ENCODE measurements at places on chromosomes 2 and 18.

- no peak for DNase-seq
Measured at GRCh38 chr2:31909661-31910060, 101.1 kb downstream of the MEMO1 start.

- no peak for DNase-seq
Measured at GRCh38 chr2:231597014-231597611, 4.4 kb downstream of the TEX44 start.

DNA sequence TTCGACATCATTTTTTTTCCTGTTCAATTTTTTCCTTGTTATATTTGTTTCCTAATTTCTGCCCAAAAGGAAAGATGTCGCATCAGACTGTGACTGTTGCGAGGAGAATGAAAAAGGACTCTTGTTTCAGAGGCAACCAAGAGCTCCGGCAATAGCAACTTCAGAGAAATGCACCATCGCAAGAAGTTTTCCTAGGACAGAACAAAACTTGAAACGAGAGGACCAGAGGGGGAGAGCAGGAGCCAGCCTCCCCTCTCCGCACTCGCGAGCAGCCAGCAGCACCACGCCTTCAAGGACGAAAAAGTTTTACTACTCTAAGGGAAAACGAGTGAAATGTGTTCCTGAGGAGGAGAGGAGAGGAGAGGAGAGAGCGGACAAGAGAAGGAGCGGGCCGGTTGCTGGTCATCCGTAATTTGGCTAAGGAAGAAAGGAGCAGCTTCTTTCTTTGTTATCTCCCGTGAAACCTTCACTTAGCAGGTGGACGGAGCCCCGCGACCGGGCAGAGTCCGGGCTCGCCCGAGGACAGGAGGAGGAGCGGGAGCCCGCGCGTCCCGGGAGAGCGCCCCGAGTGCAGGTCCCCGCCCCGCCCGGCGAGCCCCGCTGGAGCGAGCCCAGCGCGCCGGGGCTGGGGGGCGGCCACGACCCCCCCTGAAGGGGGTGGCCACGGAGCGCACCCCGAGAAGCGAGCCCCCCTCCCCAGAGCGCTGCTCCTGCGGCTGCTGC lies 744 bp downstream of the POU3F3 start:
- DNase-seq, result no peak

GRCh38 chr2:227164763-227165291 lies 403 bp downstream of the COL4A3 start:
- DNase-seq, result no peak

DNA sequence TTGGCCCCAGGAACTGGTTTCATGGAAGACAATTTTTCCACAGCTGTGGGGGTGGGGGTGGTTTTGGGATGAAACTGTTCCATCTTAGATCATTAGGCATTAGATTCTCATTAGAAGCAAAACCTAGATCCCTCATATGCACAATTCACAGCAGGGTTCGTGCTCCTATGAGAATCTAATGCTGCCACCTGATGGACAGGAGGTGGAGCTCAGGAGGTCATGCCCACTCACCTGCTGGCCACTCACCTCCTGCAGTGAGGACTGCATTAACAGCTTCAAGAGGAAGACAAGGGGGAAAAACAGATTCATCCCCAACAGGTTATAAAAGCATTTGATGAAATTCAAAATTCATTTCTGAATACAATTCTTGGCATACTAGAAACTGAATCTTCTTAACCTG lies 38.5 kb downstream of the THAP4 start:
- DNase-seq, result no peak

DNA sequence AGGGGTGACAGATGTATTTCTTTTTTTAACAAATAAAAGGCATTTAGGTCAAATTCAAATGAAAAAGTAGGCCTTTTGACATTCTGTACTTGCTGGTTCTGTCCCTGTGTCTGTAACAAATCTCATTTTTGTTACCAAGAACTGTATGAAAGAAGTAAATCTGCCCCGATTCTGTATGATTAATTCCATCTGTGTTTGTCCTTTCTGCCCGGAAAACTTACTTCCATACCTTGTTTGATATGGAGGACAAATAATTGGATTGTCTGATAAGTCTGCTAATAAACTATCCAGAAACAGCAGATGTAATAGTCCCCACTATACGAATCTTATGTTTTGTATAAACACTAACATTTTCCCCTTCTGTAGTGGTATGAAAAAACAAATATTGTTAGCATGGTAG lies 69.8 kb downstream of the MEX3C start:
- no peak for DNase-seq

DNA sequence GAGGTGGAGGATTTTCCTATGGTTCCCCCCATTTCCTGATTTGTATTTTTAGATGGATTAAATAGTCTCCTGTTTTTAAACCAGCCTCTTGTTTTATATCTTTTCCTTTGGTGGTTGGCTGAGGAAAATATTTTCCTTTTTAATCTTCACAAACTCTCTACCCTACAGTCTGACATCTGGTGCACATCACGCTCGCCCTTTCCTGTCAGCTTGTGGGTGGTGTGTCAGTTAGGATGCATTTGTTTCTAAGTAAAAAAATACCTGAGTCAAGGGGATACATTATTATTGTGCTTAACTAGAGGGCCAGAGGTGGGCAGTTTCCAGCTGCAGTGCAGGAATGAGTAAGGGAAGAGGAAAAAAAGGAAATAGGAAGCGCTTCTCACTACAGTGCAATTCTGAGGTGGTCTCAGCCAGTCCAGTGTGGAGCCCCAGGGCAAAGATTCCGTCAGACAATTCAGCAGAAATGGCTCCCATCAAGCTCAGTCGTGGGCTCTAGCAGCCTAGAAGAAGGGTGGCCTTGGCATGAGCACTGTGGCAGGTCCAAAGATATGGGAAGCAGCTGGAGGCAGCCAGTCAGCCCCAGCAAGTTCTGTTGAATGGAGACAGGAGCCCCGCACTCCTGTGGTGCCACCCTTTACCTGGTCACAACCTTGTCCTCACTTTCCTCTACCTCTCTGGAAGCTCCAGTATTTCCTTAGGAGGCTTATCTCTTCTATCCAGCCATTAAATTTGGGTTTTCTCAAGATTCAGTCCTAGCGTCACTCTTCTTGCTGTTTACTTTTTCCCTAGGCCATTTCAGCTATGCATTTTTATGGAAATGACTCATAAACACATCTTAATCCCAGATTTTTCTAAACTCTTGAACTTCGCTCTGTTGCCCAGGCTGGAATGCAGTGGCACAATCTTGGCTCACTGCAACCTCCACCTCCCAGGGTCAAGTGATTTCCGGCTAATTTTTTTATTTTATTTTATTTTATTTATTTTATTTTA lies 18.5 kb downstream of the SFTPB start:
- no peak for DNase-seq

- no peak for DNase-seq
Measured at GRCh38 chr2:114085238-114085637, 195.3 kb downstream of the ACTR3 start.

DNA sequence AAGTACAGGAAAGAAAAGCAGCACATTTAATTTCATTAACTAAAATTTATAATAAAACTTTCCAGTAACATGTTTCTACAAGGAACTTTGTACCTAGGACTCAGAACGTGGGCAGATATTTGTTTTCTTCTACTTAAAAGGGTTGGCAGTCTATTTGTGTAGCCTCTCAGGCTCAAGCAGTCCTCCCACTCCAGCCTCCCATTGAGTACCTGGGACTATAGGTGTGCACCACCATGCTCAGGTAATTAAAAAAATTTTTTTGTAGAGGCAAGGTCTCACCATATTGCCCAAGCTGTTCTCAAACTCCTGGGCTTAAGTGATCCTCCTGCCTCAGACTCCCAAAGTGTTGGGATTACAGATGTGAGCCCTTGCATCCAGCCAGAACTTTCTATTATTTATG lies 36.8 kb downstream of the UGP2 start:
- DNase-seq, result no peak

DNA sequence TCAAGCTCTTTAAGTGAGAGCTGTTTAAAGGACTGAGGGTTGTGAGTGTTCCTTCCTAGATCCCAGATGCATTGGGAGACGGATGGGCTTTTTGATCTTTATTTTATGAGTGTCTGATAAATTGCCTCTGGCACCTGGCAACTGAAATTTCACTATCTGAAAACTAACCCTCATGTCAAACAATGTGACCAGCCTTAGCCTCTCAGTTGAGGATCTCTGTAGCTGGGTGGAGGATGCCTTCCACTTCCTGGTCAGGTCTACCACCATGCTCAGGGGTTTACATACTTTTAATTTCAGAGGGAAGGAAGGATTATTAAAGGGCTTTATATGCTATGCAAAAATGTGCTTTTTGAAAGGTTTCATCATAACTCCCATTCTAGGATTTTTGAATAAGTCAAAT lies 70.5 kb upstream of the NT5C1B start:
- DNase-seq, result no peak

- no peak for DNase-seq
Measured at GRCh38 chr2:222884805-222885424, 24.1 kb downstream of the ACSL3 start.

DNA sequence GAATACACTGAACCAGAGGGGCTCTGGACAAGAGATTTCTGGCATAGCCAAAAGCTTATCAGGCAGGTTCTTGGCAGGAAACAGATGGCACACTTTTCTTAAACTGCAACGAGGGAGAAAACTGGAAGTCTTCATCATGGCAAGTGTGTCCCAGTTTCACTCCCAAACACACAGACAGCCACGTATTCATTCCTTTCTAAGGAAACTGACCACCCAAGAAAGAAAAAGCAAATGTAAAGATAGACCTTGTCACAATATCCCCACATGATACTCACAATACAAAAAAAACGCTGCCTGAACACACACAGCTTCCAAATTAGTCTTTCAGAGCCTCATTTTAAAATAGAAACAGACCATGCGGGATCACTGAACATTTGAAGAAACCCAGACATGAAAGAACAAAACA lies 40.6 kb upstream of the RTTN start:
- no peak for DNase-seq

DNA sequence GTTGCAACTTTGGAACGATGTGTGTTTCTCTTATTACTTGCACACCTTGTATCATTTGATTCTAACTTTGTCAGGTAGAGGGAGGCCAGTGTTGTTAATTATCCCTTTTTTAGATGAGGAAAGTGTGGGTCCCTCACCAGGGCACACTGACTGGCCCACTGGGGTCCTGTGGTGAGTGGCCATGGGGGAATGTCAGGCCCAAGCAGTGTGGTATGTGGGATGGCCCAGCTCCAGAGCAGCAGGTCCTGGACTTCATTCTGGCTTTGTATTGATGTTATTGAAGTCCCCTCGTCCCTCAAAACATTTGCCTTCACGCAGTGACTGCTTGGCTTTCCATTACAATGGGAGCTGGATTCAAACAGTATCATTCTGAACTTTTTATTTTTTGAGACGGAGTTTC lies 11.7 kb downstream of the NCK2 start:
- DNase-seq, result no peak

DNA sequence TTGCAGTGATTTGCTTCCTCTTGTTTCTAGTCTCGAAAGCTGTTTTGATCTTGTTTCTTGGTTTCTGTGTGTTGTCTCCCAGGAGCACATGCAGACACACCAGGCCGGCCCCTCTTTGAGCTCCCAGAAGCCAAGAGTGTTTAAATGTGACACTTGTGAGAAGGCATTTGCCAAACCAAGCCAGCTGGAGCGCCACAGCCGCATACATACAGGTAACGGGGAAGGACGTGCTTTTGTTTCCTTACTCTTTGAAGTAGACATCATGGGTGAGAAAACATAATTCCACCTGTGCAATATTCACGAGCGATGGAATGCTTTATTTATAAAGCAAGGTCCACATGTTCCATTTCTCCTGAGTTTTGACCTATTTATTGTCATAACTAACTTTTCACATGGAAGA lies 137.2 kb downstream of the ZNF236 start:
- DNase-seq, result no peak

- DNase-seq, result no peak
Measured at GRCh38 chr2:182088681-182089320, 103.1 kb downstream of the PPP1R1C start.

- no peak for DNase-seq
Measured at GRCh38 chr2:46878886-46879285, 36.7 kb downstream of the MCFD2 start.

- DNase-seq, result no peak
Measured at GRCh38 chr2:158477202-158477601, 20.4 kb downstream of the PKP4 start.

DNA sequence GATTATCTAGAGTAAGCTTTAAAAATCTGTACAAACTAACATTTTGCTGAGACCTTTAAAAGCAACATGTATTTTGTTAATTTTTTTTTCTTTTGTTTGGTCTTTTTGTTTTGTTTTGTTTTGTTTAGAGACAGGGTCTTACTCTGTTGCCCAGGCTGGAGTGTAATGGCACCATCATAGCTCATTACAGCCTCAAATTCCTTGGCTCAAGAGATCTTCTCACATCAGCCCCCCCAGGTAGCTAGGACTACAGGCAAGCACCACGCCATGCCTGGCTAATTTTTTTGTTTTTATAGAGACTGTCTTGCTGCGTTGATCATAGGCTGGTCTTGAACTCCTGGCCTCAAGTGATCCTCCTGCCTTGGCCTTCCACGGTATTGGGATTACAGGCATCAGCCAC lies 23.1 kb downstream of the RBBP8 start:
- DNase-seq, result no peak

- DNase-seq, result no peak
Measured at GRCh38 chr2:79721061-79721460, 208.2 kb downstream of the CTNNA2 start.

GRCh38 chr2:144320491-144320890 lies 199.4 kb downstream of the ZEB2 start:
- no peak for DNase-seq

- DNase-seq, result no peak
Measured at GRCh38 chr2:65456886-65457285, 24.5 kb upstream of the SPRED2 start.

- DNase-seq, result no peak
Measured at GRCh38 chr18:79658366-79658765, 21.2 kb upstream of the CTDP1 start.

DNA sequence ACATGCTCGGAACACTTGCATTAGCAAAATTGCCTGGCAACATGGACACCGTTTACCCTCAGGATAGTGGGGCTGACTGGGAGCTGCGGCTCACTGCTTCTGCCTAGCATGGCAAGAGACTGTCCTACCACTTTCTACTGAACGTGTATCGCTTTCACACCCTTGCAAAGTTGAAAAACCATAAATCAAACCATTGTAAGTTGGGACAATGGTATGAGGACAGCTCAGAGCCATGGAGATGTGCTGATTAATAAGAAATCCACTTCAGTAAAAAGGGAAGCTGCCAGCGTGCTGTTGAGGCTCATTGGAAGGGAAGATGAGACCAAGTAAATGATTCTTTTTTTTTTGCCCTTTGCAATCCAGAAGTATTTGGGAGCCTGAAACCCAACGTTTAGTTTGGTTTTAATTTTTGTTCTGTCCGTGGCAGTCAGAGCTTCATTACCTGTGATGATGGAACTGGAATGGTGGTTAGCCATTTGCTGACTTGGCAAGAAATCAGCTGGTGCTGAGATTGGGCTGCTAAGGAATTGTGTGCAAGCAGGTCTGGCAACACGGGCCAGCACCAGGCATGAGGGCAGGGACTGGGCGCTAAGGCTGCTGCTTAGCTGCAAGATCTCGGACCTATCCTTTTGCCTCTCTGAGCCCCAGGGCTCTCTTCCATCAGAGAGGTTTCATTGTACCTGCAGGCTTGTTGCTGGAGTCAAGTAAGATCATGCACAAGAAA lies 75.5 kb upstream of the HS6ST1 start:
- no peak for DNase-seq

- no peak for DNase-seq
Measured at GRCh38 chr2:99472600-99472960, 17.2 kb downstream of the REV1 start.

Data from NCI-H2029 treated with DMSO at 0.1 percent for 48 hours (cell line).